ENCODE measurements at places on chromosomes 16 and 17.

GRCh38 chr16:53440125-53440524, 5.9 kb downstream of the RBL2 start:
- DNase-seq: no peak

GRCh38 chr16:75320435-75320834, 69.0 kb upstream of the BCAR1 start:
- DNase-seq: no peak

GRCh38 chr16:47503936-47504335, 42.8 kb downstream of the PHKB start:
- DNase-seq: no peak

DNA sequence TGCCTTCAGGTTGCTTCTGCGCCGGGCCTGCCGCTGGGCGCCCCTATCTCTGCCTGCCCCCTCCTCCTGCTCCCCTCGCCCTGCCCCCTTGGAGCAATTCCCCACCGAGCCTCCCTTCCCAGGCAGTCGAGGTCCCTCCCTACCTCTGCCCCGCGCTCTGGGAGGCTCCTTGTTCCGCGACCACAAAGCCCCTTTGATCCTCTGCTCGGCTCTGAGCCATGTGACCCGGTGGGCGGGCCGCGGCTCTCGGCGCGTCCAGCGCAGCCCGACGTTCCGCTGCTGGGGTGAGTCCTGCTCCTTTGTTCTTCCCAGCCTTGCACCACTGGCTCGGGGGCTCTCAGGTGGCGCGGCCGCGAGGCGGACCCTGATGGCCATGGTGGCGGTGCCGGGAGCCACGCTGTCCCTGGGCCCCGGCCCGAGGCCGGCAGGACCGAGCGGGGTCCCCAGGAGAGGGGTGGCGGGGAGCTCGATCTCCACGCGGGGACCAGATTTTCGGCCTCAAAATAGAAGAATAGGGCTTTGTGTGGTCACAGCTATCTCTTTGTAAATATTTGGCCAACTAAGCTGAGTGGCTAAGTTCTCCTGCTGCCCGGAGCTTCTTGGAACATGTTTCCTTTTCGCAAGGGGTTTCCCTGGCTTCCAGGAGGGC, 310.6 kb downstream of the SEC14L1 start:
- DNase-seq: peak; percentile 95

- DNase-seq: no peak
Observed at GRCh38 chr16:87948119-87948545, 3.1 kb upstream of the BANP start.

Data from NCI-H82 (cell line).